ENCODE measurements at places on chromosomes 4 and X. TPM values are rescaled to one million over a fixed set of nuclear protein-coding genes. Genes with fewer than 3 reads are reported as not detected.

The PPP4R3C gene
- not detected for total RNA-seq

The EPGN gene
- 0.29 TPM for total RNA-seq

The IRS4 gene
- not detected for total RNA-seq

The GUCY1B1 gene
- total RNA-seq: 4.7 TPM

The ZNF711 gene
- total RNA-seq: 3.9 TPM

The DDX53 gene
- total RNA-seq: not detected

The SLC4A4 gene
- total RNA-seq: 0.19 TPM

The MAGEE1 gene
- 1.3 TPM for total RNA-seq

The CENPI gene
- total RNA-seq: 17.7 TPM

The ITIH6 gene
- total RNA-seq: not detected

The GABRG1 gene
- not detected for total RNA-seq

The TCEAL7 gene
- 1.5 TPM for total RNA-seq

The WDR17 gene
- under 0.01 TPM for total RNA-seq

The MAGEA2B gene
- not detected for total RNA-seq

The IL3RA gene
- total RNA-seq: 22.4 TPM

The HHIP gene
- 854 TPM for total RNA-seq

The ZNF718 gene
- total RNA-seq: 6.9 TPM

The SLC30A9 gene
- 51.3 TPM for total RNA-seq

The FDCSP gene
- not detected for total RNA-seq

The ATP2B3 gene
- not detected for total RNA-seq

The CYBB gene
- not detected for total RNA-seq

The FRMD7 gene
- total RNA-seq: not detected

The YIPF6 gene
- 30.4 TPM for total RNA-seq

The F8A3 gene
- 3.9 TPM for total RNA-seq

The NOP14 gene
- 46.0 TPM for total RNA-seq

The HPSE gene
- 3.3 TPM for total RNA-seq

The CABS1 gene
- not detected for total RNA-seq
